ENCODE measurements at places on chromosomes 4 and X.

- no peak for DNase-seq
These were observed 37.9 kb upstream of the PAPSS1 start for GRCh38 chr4:107757864-107758476.

- DNase-seq: no peak
These were observed 424.5 kb upstream of the CTSO start for GRCh38 chr4:156378033-156378665.

- no peak for DNase-seq
These were observed 79.0 kb downstream of the ANXA3 start for GRCh38 chr4:78630615-78631014.

DNA sequence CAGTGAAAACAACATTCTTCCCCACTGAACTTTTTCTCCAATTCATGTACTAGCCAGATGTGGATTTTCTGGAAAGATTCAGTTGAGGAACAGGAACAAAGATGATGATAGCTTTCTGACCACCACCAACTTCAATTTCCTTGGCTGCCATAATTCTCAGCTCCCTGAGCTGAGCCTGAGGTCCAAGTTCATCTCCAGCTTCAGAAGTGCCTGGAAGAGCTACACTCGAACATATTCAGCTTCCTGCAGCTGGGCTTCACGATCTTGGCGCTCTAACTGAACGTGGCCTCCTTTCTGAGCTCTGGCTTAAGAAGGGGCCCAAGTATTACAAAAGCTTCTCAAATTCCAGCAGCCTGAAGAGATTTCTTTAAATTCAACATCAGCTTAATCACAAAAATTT, 83.9 kb downstream of the QDPR start:
- DNase-seq: no peak

- DNase-seq: peak; percentile 26
These were observed 45.9 kb upstream of the PGM2 start for GRCh38 chr4:37780444-37781130.
